ENCODE measurements at places on chromosomes 7 and 10.

DNA sequence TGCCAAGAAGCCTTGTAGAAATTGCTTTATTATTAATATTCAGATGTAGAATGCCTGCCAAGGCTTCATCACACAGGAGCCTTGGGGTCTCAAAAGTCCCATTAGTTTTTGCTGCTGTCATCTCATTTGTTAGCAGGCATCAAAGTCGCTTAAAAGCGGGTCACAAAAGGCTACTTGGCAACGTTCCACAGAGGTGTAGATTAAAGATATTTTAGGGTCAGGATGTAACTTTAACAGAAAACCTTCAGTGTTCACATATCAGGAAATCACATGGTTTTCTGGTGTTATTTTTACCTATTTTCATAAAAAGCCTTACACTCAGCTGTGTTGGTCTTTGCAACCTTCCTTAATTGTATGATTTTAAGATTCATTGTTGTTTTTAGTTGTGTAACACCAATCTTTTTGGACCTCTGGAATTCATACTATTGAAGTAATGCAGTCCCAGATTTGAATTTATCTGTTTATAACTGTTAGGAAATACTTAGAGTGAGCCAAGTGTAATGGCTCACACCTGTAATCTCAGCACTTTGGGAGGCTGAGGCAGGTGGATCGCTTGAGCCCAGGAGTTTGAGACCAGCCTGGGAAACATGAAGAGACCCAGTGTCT, 65.3 kb downstream of the TET1 start:
- no peak for DNase-seq

DNA sequence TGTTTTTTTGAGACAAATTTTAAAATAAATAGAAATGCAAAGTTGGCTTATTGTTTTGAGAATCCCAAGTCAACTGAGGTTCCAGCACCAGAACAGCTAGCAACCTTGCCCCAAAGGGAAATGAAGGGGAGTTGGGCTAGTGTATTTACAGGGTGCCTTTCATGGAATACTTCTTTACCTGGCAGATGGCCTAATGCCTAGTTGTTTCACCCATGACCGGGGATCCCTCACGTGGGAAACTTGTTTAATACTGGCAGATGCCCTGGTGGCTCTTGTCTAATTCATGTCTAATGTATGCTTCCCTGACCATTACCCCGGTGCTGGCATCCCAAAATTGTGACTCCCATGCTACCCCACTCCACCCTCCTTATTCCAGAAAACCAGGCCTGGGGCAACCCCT, 861.1 kb upstream of the ZWINT start:
- no peak for DNase-seq

DNA sequence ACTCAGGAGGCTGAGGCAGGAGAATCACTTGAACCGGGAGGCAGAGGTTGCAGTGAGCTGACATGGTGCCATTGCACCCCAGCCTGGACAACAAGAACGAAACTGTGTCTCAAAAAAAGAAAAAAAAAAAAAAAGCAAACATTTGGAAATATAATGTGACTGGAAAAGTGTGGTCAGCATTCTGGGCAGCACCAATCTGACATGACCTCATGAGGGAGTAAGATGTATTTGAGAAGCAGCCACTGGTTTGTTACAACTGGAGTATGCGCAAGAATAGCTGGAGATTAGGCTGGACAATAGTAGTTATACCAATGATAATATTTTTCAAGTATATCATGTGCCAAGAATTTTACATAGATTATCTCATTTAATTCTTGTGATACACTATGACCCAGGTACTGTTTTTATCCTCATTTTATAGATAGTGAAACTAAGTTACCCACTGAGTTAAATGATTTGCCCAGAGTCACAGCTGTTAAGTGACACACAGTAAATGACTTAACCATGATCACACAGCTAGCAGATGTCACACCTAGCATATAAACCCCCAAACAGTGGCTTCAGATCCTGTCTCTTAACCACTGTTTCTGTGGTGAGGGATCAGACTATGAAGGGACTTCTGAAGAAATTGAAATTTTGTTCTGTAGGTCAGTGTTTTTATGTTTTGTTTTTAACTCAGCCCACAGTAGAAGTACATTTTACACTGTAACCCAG, 11.1 kb downstream of the MCU start:
- DNase-seq: no peak

DNA sequence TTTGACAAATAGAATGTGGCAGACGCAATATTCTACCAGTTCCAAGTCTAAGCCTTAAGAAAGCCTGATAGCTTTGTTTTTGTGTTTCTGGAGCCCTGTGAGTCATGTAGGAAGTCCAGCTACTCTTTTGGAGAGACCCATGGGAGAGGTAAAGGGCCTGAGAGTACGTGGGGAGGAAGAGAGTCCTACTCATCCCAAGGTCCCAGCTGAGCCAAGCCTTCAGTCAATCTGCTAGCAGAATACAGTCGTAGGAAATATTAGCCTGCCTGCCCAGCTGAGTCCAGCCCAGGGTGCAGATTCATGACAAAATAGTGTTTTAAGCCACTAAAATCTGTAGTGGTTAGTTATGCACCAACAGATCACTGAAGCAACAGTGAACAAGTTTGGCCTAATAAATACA, 9.0 kb upstream of the GNA12 start:
- no peak for DNase-seq

GRCh38 chr10:94205396-94205831, 157.3 kb downstream of the NOC3L start:
- DNase-seq: peak; percentile 91

All from NCI-H1694 (cell line).